Hematopoietic multipotent progenitor cell (in vitro differentiated cells): ENCODE measurements at places on chromosomes 12 and 14. TPM values are rescaled to one million over a fixed set of nuclear protein-coding genes. Genes with fewer than 3 reads are reported as not detected.

Gene SDS
- total RNA-seq = not detected

GRCh38 chr14:77861201-77861600 is 61.3 kb downstream of the ADCK1 start:
- DNase-seq = no peak

DNA sequence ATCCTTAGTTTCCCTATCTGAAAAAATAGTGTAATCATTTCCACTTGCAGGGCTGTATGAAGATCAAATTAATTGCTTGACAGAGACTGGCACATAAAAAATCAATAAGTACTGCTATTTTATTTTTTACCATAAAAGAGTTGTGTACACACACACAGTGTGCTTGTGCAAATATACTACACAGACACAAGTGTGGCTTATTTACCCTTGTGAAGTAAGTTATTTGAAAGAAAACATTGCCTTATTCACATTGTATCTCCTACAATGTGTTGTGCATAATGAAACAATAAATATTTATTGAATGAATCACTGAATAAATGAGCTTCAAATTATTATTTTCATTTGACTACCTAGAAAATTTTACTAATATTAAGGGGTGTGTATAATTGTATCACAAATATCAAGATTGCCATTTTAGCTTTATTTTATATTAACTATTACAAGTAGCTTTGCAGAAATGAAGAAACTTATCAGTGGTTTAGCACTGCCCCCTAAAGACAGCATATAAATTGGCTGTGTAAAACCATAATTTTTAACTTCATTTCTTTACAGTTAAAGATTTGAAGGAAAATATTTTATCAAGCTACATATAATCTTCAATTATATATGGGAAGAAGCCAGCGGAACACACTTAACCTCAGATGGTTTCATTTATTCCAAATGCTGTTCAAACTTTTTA is 11.3 kb downstream of the GARIN6 start:
- DNase-seq = no peak

DNA sequence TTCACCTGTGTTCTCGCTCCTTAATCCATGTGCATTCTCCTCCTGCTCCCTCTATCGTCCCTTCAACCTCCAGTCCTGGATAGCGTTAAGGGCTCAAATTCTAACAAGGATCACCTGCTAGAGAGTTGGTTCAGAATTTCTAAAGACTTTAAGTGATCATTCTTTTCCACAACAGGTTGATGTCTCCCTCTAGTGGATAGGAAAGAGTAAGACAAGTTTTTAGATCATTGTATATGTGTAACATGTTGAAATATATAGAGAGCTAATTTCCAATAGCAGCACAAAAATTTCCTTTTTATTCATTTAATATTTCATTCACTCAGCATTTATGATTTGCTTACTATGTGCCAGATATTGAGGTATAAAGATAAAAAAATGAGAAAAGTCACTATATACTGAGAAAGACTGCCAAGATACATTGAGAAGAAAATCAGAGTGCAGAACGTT is 9.3 kb upstream of the ESR2 start:
- DNase-seq = peak; percentile 11

DNA sequence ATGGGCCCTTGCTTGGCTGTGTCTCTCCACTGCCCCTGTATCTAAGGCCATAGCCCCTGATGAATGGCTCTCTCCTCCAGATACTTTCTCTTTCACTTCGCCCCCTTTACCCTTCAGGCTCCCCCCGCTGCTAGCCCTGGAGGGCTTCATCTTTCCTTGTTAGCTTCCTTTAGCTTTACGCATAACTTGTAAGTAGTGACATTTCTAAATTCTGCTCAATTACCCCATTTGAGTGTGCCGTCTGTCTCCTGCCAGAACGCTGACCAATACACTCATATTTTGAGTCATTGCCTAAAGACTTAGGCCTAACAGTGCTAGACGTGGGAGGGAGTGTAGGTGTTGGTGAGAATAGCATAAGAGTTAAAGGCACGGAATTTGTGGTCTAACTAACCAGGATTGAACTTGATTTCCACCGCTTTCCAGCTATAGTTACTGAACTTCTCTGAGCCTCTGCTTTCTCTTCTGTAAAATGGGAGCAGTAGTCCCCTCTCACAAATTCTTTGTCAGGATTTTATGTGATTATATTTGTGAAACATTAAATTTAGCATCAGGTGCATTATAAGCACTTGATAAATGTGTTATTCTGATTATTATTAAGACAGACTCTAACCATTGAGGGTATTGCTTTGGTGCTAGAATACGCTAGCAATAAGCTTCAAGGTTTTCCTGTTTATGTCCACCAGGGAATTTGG is 129.3 kb downstream of the ZFP36L1 start:
- no peak for DNase-seq
